ENCODE measurements at places on chromosomes 6 and 20. TPM values are rescaled to one million over a fixed set of nuclear protein-coding genes. Genes with fewer than 3 reads are reported as not detected.

DNA sequence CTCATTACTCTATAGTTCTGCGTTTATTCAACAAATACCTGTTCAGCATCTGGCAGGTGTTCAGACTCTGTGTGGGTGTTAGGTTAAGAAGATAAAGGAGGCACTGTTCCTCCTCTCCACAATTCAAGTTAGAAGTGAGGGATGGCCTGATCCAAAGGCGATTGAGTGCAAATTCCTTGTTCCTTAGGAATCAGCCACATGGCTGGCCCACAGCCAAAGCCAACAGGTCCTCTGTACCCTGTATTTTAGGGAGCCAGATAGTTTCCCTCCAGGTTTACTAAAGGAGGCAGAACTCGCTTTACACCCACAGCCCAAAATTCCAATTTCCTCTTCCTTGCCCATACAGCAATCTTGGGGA, 5.0 kb upstream of the CD40 start:
- DNase-seq = no peak

GRCh38 chr6:75349262-75349984, 64.8 kb upstream of the TMEM30A start:
- DNase-seq = no peak

The CAPN11 gene
- total RNA-seq = not detected

The BMP6 gene
- total RNA-seq = 0.89 TPM

The RNF217 gene
- total RNA-seq = 23.8 TPM

DNA sequence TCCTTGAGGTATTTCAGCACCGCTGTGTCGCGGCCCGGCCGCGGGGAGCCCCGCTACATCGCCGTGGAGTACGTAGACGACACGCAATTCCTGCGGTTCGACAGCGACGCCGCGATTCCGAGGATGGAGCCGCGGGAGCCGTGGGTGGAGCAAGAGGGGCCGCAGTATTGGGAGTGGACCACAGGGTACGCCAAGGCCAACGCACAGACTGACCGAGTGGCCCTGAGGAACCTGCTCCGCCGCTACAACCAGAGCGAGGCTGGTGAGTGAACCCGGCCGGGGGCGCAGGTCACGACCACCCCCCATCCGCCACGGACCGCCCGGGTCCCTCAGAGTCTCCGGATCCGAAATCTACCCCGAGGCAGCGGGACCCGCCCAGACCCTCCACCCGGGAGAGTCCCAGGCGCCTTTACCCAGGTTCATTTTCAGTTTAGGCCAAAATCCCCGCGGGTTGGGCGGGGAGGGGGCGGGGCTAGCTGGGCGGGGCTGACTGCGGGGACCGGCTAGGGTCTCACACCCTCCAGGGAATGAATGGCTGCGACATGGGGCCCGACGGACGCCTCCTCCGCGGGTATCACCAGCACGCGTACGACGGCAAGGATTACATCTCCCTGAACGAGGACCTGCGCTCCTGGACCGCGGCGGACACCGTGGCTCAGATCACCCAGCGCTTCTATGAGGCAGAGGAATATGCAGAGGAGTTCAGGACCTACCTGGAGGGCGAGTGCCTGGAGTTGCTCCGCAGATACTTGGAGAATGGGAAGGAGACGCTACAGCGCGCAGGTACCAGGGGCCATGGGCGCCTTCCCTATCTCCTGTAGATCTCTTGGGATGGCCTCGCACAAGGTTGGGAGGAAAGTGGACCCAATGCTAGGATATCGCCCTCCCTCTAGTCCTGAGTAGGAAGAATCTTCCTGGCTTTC, 693 bp downstream of the HLA-F start:
- DNase-seq = no peak

The SLC35D3 gene
- total RNA-seq = not detected

The ME1 gene
- total RNA-seq = 13.8 TPM

DNA sequence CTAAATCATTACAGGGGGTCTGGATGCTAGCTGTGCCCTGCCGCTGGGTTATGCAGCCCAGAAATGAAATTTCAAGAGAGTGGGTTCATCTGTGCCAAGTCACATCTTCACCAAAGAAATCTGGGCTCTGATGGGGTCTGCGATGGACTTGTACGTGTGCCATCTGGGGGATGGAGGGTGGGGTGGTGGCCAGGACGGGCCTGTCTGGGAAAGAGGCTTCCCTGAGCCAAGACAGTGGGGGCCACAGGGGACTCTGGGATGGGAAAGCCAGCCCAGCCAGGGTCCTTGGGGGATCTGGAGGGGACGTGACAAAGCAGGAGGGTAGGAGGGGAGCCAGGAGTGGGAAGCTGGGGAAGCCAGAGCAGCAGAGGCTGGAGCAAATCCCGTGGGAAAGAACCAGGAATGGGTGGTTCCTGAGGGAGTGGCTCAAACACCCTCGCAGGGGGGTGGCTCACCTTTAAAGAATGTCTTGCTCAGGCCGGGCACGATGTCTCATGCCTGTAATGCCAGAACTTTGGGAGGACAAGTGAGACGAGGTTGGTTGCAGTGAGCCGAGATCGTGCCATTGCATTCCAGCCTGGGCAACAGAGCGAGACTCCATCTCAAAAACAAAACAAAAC, 36.3 kb upstream of the SULF2 start:
- DNase-seq = peak; percentile 75

The DUSP15 gene
- total RNA-seq = 4.5 TPM

DNA sequence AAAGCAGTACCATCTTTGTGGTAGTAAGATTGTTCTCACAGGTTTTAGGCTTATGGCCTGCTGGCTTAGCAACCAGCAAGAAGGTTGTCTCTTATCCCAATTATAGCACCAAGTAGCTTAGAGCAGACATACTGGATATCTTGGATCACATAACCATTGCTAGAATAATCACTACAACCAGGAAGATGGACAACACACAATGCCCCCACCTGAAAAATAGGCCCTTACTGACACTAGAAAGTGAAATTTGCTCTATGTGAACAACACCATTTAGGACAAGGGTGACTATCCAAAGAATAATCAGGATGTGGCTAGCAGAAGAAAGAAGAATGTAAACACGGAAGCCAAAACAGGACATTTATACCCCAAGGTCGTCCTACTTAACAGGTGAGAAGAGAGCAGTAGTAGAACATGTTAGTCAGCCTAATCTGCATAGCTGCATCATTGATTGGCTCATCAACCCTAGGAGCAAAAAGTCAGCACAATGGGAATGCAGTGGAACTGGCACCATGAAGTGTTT, 172.7 kb upstream of the MARCKS start:
- no peak for DNase-seq

The COL12A1 gene
- total RNA-seq = 19.2 TPM

DNA sequence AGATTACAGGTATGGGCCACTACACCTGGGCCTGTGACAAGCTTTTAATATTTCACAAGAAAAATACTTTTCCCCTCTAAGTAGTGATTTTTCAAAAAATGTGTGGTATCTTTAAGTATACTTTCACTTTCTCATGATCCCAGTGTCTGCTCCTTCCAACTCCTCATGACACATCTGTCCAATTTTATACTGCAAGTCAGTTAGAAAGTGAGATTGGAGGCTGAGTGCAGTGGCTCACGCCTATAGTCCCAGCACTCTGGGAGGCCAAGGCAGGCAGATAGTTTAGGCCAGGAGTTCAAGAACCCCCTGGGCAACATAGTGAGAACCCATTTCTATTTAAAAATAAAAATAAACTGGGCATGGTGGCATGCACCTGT, 20.2 kb downstream of the PIM1 start:
- no peak for DNase-seq

The PTPRK gene
- 127 TPM for total RNA-seq

The C6orf132 gene
- 18.9 TPM for total RNA-seq

The EPPIN gene
- total RNA-seq = not detected

DNA sequence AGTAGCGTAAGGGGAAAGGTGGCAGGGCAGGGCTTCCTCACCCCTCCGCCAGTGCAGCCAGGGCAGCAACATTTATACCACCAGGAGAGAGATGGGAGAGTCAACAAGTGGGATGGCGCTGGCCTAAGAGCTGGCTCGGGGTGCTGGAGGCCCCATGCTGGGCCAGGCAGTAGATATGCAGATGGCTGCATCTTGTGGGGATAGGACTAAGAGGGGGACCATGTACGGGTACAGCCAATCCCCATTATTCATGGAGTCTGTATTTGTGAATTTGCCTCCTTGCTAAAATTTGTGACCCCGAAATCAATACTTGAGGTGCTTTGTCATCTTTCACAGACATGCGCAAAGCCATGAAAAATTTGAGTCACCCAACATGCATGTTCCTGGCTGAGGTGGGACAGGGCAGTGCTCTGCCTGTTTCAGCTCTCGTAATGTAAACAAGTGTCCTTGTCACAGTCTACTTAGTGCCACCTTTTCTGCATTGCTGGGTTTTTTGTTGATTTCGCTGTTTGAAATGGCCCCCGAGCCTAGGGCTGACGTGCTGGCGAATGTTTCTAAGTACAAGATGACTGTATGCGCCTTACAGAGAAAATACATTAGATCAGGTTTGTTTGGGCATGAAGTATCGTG, 27.5 kb upstream of the TAF8 start:
- DNase-seq = no peak

All from kidney epithelial cell (primary cell).